ENCODE measurements at places on chromosomes 12 and 14. TPM values are rescaled to one million over a fixed set of nuclear protein-coding genes. Genes with fewer than 3 reads are reported as not detected.

DNA sequence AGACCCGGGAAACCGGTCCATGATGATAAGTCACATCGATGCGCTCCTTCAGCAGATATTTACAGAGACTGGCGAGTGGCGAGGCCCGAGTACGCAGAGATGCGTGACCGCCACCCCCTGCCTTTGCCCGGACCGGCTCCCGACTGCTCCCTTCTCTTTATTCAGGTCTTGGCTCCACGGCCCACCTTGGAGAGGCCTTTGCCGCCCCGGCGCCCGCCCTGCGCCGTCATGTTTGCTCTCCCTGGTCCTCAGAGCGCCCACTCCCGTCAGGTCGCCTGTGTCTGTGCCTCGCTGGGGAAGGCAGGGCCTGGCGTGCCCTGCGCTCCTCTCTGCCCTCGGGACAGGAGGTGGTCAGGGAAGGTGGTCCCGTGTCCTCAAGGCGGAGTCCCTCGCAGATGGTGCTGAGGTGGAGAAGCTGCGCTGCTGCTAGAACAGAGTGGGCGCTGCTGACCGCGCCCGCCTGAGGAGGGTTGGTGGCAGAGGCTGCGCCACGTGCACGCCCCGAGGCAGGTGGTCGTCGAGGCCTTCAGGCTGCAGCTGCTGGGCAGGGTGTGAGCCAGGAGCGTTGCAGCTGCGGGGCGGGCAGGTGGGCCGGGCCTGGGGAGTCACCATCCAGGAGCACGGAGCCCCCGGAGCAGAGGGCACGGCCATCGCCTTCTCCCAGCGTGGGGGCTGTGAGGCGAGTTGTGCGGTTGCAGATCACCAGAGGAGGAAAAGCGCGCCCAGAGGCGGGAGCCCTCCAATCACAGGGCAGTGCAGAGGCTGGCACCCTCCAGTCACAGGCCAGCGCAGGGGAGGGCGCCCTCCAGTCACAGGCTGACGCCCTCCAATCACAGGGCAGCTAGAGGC is 27.2 kb downstream of the DDX51 start:
- peak; percentile 73 for DNase-seq

- DNase-seq, result no peak
These were observed 40.9 kb downstream of the PDE6H start for GRCh38 chr12:15013634-15014179.

Gene NTS
- total RNA-seq, result 2.4 TPM

Gene TRIM9
- total RNA-seq, result 2.7 TPM

DNA sequence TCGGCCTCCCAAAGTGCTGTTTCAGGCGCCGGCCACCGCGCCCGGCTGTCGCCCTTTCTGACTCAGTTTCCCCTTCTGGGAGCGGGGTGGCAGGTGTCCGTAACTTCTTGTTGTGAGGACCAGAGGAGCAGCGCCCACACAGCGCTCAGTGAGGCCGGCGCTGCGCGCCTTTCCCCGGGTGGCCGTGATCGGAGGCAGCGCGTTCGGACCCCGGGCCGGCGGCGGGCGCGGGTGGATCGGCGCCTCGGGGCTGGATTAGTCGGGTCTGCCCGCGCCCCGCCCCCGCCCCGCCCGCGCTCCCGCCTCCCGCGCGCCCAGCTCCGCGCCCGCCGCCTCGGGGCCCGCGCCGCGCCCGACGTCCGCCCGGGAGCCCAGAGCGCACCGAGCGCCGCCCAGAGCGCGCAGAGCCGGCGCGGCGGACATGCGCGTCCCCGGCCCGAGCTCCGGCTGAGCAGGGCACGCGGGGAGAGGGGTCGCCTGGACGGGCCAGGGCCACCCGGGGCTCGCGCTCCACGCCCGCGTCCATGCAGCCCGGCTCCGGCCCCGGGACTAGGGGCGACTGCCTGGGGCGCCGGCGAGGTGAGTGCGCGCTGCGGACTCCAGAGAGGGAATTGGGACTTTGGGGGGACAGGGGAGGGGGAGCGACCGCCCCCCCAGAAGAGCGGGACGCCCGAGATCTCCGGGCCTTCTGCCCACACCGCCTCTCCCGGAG is 50.6 kb downstream of the LRCOL1 start:
- no peak for DNase-seq

DNA sequence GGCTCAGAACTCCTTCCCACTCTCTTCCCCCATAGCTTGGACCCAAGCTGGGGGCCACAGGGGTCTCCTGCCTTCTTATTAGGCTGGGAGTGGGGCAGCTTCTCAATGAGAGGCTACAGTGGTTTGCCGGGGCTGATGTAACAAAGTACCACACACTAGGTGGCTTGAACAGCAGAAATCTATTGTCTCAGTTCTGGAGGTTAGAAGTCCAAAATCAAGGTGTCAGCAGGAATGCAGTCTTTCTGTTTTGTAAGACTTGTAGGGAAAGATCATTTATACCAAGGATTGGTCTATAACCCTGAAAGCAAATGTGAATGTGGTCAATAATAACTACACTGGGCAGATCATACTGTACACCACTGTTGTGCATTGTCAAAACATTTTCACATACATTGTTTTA is 124.5 kb upstream of the ARHGAP5 start:
- DNase-seq, result no peak

DNA sequence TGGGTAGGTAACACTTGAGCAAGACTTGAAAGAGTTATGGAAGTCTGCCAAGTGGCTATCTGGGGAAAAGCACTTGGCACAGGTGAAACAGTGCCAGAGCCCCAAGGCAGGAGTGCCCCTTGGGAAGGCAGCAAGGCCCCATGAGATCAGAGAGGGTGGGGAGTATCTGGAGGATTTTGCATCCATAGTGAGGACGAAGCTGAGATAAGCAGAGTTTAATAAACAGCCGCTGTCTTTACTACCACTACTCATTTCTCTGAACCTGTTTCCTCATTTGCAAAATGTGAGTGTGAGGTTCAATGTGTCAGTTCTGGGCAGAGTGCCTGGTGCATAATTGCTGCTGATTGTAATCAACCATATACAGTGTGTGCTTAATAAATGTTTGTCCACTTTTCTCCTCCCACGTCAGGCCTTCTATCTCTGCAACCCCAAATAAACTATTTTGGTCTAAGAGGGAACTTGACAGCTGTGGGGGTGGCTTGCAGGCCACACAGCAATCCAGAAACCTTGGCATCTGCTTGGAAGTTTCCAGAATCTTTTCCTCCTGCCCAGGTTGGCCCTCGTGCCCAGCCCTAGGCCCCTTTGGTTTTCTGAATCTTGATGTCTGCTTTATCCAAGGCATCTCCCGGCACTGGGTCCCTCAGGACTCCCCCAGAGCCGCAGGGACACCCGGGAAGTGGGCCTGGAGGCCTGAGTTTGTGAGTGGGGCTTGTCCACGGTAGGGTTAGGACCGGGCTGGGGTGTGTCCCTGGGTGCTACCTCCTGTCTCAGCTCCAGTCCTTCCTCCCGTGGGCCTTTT is 4.5 kb downstream of the ABCB9 start:
- DNase-seq, result no peak

GRCh38 chr12:98754095-98754494 is 109.0 kb downstream of the APAF1 start:
- no peak for DNase-seq

- DNase-seq, result no peak
These were observed 211.6 kb downstream of the FBXL14 start for GRCh38 chr12:1382826-1383225.

DNA sequence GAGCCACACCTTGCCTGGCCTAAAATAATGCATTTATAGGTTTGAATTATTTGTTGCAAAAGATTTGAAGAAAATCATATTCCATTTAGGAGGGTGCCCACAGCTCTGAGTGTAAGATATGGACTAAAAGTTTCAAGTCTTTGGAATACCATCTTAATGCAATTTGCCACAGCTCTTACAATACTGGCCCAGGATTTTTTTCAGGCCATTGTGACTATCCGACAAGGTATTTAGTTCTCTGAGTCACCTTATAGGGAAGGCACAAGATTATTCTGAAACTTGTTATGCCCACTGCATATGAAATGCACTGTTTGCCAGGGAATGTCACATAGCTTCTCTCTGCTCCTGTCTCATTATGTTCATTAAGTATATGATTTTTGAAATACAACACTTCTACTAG is 29.6 kb upstream of the SLC6A13 start:
- no peak for DNase-seq

DNA sequence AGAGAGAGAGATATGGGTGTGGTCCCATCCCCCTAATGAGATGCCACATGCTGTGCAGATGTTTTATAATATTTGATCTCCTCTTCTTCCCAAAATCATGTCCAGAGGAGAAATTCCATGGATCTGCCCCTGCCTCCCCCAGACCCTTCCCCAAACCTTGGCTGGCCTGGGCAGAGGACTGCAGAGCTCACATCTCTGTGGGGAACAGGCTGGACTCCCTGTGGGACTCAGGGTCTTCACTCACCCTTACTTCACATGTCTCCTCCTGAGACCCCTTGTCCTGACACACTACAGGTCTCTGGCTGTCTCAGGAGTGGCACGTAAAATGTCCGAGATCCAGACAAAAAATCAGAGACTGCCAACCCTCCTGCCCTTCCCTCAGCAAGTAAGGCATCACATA is 76.0 kb upstream of the CAPRIN2 start:
- DNase-seq, result no peak

Gene SYNDIG1L
- 0.23 TPM for total RNA-seq

DNA sequence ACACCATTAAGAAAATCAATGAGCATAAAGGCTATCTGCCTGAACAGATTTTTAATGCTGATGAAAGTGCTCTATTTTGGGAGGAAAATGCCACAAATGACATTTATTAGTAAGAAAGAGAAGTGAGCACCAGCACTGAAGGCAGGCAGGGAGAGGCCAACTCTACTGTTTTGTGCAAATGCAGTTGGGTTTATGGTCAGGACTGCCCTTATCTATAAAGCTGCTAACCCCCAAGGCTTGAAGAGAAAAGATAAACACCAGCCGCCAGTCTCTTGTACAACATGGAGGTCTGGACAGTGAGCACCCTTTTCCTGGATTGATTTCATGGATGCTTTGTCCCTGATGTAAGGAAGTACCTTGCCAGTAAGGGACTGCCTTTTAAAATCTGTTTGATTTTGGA is 246.8 kb upstream of the SFSWAP start:
- no peak for DNase-seq

- no peak for DNase-seq
These were observed 352.0 kb downstream of the ZFP36L1 start for GRCh38 chr14:68440820-68441219.

Gene LRTM2
- total RNA-seq, result not detected

DNA sequence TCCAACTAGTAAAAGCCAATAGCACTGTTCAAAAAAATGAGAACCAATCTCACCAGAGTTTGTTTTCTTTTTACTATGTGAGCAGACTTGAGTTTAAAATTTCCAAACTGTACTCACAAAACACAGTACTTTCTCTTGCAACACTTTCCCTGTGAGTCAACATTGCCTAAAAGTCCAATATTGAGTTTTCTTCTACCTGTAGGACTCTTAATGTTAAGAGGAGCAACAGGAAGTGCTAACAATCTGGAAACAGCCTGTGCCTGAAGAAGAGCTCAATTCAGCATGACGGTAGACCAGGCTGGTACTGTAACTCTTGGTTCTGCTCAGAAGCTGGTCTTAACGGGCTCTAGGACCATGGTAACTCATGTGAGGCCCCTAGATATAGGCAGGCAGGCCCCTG is 144.3 kb downstream of the MED13L start:
- no peak for DNase-seq

DNA sequence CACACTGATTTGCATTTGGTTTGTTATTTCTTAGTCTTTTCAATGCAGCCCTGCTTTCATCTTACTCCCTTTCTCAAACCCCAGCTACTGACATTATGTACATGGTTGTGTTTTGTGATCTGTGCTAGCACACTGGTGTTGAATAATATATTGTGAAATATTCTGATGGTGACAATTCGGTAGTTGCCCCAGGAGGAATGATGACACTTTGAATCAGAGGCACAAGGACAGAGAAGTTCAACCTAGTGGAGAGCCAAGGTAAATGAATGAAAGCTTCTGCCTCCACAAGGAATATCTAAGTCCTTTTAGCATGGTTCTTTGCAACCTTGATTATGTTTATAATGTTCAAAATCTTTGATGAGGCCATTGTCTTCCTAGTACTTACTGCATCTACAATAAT is 159.9 kb downstream of the PDE3A start:
- DNase-seq, result no peak

DNA sequence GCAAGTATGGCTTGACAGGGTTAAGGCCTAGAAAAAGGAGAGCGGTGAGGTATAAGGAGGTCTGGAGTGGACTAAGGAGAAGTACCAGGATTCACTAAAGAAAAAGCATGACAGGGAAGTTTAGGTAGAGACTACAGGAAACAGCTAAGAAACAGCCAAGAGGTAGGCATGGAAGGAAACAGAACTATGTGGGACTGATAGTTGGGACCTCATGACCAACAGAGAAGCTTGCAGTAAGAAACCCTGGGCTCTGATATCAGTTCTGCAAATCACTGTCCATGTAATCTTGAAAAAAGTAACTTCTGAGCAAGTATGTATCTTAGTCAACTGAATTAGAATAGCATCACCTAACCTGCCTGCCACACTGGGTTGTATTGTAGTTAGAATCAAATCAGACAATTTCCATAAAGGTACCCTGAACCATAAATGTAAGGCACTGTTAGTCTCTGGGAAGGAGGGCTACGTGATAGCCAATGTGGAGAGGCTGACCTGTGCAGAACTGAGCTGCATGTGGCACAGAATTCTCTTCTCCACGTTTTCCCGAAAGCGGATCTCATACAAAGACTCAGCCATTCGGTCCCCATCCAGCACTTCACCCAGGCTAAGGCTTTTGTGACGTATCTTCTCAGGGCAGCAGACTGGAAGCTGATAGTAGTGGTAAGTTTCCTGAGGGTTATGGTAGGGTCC is 912 bp downstream of the TM9SF1 start:
- DNase-seq, result no peak

DNA sequence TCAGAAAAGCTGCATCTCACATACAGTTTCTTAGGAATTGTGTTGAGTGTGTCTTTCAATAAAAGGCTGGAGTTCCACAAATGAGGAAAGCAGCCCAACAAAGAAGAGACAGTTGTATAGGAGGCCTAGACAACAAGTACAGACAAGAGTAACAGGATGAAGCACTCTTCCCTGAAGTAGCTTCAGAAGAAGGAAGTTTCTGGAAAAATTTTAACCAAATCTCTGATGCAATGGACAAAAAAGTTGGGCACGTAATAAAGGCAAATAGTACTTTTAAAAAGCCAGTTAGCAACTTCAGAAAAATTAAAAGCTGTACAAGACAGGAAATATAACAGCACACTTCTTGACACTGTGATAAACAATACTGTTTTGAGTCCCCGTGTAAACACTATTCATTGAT is 134.1 kb upstream of the PLEKHG7 start:
- no peak for DNase-seq

GRCh38 chr12:65229441-65229840 is 49.0 kb upstream of the MSRB3 start:
- no peak for DNase-seq

DNA sequence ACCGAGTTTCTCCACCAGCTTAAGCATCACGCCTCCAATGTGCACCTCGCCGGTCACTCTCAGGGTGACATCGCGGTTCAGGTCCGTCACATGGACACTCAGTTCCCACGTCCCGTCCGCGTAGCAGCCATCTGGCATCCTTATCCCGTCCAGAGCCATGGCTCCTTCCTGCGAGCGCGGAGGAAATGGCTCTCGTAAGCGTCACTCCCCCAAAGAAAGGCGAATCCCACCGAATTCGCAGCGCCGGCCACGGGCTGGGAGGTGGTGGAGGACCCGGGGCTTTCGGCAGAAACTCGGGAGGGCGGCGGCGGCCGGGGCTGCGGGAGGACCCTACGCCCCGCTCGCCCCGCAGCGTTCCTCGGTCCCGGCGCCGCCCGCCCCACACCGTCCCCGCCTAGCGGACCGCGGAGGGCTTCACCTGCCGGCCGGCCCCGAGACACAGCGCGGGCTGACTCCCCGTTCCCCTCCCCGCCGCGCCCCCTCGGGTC is 396 bp downstream of the FERMT2 start:
- peak; percentile 84 for DNase-seq

Gene ZDHHC22
- total RNA-seq, result not detected
